ENCODE measurements at places on chromosomes 12 and 14.

DNA sequence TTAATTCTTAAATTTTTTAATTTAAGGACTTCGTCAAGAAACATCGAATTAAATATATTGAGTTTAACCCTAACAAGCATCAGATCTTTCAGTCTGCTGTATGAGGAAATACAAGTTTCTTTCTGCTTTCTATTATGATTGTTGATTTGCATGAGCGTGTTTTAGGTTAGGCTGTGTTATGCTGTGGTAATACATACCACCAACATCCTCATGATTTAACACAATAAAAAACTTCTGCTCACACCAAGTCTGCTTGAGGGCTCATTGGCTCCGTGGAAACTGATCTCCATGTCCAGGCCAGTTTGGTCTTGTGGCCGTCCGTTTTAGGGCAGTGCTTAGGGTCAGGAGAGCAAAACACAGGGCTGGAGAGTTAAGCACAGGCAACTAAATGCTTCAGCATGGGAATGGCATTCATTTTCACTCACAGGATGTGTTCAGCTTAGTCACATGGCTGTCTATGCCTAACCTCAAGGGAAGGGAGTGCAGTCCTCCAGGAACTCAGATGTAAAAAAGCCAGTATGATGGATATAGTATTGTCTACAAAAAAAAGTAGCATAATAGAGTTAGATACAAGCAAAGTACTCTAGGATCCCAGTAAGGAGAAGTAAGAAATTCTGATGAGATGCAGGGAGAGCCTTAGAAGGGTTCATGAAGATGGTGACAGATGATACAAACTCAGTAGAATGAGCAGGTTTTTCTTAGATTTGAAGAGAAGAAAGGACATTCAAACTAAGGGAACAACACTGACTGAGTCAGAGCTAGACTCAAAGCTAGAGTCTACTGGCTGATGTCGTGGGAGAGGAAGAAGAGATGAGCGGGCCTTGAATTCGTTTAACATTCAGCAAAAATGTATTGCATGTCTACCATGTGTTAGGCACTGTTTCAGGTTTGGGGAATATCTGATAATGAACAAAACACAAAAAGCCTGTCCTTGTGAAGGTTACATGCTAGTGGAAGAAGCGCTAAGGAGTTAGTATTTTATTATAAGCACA is 16.3 kb downstream of the MARK3 start:
- DNase-seq = no peak

DNA sequence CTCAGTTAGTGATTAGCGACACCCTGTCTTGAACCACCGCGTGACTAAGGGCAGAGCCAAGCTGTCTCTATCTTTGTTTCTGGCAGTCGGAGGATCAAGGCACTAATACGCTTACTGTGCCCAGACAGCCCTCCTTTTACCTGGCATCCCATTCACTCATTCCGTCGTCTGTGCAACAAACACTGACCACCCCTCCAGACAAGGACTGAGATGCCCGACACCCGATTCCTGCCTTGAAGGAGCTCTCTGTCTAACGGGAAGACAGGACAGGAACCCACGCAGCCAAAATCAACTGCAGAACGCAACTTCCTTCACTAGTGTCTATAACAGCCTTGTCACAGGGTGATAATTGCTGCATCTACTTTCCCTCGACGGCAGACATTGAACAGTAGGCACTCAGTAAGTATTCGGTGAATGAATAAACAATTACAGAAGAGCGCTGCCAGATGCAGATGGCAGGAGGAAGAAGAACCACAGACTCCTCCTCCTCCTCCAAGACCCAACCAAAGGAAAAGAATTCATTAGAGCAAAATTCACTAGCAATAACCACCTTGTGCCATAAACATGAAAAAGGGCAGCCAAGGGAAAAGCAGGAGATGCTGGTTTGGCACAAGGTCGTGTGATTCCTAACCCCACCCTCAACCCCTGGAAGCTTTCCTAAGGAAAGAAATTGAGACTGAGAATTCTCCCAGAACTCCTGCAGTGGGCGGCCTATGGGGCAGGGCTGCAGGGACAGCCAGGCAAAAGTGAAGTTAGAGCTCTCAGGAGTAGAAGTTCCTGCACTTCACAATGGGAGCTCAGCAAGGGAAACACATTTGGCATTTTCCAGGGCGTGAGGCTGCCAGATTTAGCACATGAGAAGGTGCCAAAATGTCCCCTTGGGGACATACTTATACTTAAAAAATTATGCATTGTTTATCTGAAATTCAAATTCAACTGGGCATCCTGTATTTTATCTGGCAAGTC is 186.6 kb upstream of the DIO3 start:
- no peak for DNase-seq

- DNase-seq = no peak
These were observed 59.6 kb downstream of the ZFP36L1 start for GRCh38 chr14:68733086-68733914.

DNA sequence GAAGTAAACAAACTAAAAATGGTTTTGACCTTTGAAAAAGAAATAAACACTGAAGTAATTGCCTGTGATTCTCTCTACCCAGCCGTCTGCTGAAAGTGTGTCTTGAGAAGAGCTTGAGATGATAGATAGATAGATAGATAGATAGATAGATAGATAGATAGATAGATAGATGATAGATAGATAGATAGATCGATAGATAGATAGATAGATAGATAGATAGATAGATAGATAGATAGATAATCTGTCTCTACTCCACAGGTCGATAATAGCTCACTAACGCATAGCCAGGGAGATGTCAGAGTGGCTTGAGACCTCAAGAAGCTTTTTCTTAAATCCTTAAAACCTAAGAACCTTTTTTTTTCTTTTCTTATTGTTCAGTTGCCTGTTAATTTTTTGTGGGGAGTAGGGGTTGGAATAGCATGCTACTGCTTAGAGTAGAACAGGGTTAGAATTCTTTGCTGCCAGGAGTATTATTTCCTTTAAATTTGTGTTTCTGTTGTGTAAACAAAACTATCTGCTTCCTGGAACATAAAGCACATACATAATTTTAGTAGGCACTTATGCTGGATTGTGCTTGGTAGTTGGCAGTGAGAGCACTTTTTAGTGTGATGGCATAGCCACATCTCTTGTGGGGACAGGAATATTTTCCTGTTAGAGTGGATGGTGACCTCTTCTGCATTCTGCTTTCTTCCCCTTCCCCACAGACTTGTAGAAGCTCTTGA is 169.5 kb downstream of the FBXL14 start:
- DNase-seq = no peak

GRCh38 chr12:26077915-26078702 is 46.7 kb downstream of the BHLHE41 start:
- DNase-seq = no peak

DNA sequence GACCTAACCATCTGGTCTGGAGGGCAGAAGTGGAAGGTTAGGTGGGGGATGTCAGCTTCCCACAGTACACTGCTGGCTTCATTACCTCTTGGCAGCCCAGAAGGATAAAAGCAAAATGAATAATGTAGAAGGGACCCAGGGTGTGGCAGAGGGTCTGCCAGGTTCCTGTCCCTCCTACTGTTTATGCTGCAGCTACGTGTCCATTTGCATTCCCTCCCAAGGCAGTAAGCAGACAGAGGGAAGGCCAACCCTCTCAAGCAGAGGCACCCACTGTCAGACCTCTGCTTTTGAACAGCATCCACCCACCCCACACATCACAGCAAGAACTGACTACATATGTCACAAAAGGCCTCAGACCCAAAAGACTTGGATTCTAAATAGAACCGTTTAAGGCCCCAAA is 19.4 kb downstream of the MAX start:
- no peak for DNase-seq

DNA sequence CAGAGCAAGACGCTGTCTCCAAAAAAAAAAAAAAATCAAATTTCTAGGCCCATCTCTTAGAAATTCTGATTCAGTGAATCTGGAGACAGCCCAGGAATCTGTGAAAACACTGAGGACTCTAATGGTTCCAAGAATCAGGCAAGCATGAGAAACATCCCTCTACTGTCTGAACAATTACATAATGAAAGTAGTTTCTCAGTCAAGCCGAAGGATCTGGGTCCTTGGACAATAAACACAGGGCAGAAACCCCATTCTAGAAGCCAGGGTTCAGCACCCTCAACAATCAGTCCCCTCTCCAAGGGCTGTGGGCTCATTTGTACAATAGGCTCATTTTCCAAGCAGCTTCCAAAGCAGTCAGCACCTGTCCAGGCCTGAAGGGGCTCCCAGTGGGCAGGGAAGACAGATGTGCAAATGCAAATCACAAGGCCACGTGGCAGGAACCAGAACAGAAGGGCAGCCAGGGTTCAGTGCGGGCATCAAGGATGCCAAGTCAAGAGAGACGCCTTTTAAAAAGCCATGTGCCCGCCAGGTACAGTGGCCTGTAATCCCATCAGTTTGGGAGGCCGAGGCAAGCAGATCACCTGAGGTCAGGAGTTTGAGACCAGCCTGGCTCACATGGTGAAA is 96.1 kb downstream of the KSR2 start:
- DNase-seq = no peak

DNA sequence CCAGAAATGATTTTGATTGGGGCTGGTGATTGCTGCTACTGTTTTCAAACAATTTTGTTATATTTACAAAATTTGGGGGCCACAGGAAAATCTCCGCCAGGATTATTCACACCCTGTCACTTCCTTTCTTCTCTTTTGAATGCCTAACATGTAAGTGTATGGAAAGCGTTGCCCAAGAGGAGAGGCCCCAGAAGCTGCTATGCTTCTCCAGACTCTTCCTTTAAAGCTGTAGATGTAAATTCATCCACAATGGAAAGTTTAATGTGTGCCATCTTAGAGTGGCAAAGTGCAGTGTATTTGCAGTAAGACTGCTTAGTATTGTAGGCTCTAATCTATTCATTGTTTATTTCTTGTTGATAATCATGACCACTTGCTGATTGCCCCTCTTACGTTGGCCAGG is 136.7 kb upstream of the LRIG3 start:
- no peak for DNase-seq

- DNase-seq = no peak
These were observed 19.5 kb upstream of the PEX5 start for GRCh38 chr12:7169951-7170350.

DNA sequence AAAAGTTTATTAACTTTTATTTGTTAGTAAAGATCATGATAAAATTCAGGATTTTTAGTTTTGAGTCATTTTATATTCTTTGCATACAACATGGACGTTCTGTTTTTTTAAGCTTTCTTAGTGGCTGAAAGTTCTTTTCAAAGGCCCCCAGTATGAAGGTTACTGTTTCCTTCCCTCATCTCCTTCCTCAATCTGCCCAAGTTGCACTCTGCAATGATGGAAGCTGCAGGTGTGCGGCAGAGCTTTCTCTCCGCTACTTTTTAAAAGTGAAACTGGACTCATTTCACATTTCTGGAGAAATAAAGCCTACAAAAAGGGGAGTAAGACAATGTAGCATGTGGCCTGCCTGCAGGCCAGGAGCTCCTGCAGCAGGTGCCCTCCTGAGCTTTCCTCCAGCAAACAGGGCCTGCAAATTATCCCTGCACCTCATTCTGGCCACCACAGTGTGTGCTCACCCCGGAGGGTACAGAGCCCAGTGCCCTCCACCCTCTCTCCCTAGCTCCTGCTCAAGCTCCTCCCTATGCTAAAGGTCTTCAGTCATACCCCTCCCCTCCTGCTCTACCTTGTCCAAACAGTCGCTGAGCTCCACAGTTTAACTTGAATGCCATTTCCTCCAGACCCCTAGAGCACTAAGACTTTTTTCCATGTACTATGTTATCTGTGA is 78.9 kb downstream of the SETD3 start:
- DNase-seq = no peak

DNA sequence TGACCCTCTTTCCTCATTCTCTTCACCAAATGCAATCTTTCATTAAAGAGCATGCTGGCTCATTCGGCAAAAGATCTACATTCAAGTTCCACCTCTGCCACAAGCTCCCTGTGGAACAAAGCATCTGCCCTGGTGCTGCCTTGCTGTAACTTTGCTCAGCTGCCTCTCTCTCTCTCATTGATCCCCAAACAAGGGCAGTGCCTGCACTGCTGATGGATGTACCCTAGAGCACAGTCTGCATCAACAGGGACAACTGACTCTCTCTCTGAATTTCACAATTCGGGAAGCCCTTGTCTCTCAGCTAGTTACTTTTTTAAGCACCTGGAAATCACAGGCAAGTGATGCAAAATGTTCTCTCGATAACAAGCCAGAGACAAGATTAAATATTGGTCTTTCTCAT is 174.0 kb upstream of the DIO2 start:
- no peak for DNase-seq

GRCh38 chr14:92362781-92363235 is 39.8 kb downstream of the SLC24A4 start:
- DNase-seq = peak; percentile 48

DNA sequence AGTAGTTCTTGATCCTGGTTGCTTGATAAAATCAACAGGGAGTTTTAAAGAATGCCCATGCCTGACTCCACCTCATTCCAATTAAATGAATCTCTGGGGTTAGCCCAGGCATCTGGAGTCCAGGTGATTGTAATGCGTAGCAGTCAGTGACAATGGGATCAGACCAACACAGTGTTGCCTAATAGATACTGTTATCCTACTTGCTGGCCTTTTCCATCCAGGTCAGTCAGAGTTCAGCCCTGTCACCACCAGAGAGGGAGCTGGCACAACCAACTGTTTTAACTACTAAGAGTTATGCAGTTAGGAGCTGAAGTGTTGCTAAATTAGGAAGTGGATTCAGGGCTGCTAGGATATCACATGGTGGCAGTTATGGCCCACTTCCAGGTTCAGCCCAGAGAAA is 107.1 kb downstream of the GPR135 start:
- DNase-seq = no peak

DNA sequence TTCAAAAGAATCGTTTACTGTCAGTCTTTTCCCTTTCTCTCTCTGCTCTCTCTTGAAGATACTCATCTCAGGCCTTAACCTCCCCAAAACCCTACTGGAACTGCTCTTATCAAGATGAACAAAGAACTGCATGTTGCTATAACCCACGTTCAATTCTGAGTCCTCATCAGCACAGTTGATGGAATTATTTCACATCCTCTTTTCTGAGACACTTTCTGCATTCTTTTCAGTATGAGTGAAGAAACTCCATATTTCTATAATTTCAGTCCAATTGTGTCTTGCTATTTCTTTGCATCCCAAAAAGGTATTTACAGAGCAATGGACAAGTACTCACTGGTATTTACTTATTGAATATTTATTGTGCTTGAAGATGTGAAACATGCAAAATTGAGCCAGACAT is 160.1 kb upstream of the CPNE8 start:
- DNase-seq = no peak

GRCh38 chr12:3225796-3226180 is 148.6 kb downstream of the TSPAN9 start:
- DNase-seq = no peak

- DNase-seq = peak; percentile 29
These were observed 4.5 kb downstream of the DAO start for GRCh38 chr12:108884116-108885012.
